ENCODE measurements at places on chromosomes 4 and X.

GRCh38 chr4:537436-538264 lies 38.4 kb downstream of the TMEM271 start:
- DNase-seq = no peak

DNA sequence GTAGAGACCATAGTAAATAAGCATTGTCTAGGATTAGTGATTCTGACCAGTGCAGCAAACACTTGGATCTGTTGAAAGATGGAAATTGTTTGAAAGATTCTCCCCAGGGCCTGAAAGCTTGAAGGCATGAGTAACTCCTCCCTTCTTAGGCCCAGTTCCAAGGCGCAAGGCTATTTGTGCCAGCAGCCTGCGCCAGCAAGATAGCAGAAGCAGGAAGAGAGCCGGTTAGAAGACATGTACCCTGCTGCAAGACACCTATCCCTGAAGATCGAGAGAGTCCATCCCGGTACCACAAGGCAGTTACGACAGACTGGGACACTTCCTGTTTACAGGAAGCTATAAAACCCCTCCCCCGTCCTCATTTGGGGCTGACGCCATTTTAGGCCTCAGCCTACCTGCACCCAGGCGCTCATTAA lies 72.4 kb upstream of the JADE1 start:
- no peak for DNase-seq

- DNase-seq = no peak
Measured at GRCh38 chrX:68571610-68572311, 72.9 kb downstream of the YIPF6 start.

DNA sequence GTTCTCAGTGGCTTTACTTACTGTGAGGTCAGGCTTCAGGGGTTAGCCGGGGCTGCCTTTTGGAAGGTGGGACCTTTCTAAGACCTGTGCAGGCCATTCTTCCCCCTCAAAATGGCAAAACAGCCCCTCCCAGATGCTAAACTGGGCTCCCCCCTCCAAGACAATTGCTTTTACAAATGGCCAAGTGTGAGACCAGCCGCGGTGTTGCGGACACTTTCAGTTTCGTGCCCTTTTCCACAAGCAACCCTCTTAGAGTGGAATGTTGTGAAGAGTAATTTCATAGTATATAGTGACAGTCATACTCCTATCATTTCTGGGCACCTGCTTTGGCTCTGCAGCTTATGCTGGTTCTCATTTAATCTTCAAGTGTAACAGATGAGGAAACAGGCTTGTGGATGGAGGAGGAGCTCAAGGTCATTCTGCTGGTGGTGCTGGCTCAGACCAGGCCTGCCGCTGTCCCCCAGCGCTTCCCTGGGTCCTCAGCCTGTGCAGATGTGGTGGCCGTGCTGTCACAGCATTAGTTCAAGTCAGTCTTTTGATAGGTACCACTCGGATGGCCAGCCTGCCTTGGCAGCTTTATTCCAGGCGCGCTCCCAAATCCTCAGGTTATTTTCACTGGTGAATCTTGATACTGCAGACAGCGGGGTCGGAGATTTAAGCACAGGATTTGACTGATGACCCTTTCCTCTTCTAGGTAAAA lies 55.0 kb upstream of the TADA2B start:
- DNase-seq = no peak

GRCh38 chr4:148425327-148426110 lies 16.7 kb downstream of the NR3C2 start:
- no peak for DNase-seq

- DNase-seq = no peak
Measured at GRCh38 chr4:185480016-185480732, 8.6 kb upstream of the CCDC110 start.

GRCh38 chr4:23484689-23485088 lies 405.2 kb downstream of the PPARGC1A start:
- no peak for DNase-seq

GRCh38 chr4:961351-962230 lies 11.8 kb downstream of the DGKQ start:
- no peak for DNase-seq

DNA sequence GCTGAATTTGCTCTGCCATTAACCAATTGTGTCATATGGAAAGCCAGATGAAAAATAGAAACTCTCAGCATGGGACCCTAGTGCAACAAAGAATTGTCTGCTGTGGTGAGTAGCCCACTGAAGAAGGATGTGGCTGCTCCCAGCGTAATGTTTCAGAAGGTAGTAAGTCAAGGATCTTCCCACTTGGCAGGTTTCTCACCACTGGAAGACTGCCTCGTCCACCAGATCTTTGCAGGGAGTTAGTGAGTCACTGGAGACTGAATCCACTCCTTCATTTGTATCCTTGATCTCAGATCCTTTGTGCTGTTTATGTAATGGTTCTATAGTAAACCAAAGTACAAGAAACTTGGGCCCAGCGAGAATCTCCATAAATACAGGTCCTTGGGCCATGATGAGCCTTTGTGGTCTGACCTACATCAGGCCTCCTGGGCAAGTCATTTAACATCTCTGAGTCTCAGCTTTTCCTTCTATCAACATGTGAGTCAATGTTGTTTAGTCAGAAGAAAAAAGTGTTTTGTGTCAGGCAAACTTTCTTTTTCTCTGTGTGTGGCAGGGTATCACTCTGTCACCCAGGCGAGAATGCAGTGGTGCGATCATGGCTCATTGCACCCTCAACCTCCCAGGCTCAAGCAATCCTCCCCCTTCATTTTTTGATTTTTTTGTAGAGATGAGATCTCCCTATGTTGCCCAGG lies 78.0 kb upstream of the CCDC160 start:
- DNase-seq = no peak

DNA sequence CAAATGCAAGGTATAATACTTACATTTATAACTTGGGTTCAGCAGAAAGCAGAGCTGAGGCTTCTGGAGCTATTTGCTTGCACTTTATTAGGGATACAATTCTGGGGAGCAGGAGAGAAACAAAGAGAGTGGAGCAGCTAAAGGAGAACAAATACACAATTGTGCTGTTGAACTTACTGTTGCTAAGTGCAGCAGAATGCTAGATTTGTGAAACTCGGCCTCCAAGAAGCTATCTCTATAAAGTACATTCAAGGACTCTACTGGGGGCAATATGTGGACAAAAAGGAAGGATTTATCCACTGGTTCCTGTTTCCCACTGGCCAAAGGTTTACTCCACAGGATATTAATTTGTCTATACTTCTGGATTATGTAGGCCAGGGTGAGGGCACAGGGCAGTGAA lies 86.8 kb downstream of the PPP1R2C start:
- no peak for DNase-seq

DNA sequence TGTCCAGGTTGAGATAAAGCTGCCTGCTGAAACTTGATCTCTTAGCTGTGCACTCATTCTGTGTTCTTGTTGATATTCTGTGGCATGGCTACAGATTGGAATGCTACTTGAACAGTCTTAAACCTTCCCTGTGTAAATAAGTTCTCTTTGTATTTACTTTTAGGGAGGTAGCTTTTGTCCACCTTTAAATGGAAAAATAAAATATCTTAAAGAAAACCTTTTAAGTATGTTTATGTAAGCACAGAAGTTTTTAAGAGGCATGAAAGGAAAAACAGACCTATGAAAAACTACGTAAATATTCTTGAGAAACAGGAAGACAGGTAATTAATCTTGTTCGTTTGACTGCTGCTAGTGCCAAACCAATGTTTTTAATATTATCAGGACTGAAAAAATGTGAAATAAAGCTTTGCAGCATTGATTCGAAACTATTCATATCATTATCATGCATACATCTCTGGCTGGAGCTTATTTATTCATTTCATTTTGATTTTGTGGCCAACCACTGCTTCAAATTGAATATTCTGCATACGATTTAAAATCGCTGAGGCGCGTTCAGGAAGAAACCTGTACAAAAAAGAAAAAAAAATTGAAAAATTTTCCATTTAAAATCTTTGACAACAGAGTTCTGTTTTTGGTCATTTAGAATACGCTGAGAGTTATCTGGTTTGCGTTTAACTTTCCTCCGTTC lies 17.8 kb downstream of the HSD17B13 start:
- DNase-seq = no peak

- no peak for DNase-seq
Measured at GRCh38 chrX:805103-805670, 174.6 kb downstream of the SHOX start.

- DNase-seq = no peak
Measured at GRCh38 chrX:48747415-48748016, 14.0 kb upstream of the GLOD5 start.

DNA sequence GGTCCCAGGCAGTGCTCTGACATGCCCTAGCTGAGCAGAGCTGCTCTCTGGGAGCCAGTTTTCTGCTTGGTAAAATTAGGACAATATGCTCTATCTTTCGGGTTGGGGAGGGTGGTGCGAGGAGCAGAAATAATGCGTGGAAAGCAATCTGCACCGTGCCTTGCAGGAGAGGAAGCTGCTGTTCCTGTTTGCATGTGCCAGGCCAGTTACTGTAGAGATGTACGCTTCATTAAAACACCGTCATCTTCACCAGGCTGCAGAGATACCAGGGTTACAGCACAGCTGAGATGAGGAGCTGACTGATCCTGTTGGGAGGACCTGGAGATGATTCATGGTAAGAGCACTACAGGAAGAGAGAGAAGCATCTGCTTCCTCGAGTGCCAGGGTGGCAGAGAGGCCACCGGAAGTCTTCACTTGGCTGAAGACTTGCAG lies 29.5 kb upstream of the IRF2 start:
- no peak for DNase-seq

- DNase-seq = no peak
Measured at GRCh38 chrX:119692191-119693039, 553 bp downstream of the SEPTIN6 start.

DNA sequence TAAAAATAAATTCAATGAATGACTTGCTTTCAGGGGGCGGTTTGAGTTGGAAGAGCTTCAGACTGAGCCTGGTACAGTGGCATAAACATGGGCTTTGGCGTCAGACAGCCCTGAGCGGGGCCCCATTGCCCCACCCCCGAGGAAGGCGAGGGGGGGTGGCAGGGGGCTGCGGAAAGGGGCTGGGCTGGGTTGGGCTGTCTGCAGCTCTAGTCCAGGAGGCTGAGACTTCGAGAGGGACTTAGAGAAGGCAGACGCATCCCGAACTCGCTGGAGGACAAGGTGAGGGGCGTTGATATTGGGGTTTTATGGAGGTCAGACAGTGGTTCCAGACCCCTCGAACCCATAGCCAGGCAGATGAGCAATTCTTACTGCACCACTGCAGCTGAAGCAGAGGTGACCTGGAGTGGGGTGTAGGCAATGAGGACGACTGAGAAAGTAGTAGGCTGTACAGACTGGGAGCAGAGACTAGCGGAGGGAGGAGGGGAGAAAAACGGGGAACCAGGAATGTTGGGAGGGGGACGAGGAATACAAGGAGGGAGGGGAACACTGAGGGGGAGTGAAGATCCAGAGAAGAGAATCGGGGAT lies at the start of gene MAGED2:
MAGED2 (plus strand) TSS at position 222 of the 585 bp plus-strand sequence. CDS start 1,587 bp downstream, outside the sequence.
- no peak for DNase-seq

- no peak for DNase-seq
Measured at GRCh38 chrX:69793260-69793935, 177.5 kb downstream of the EDA start.

GRCh38 chr4:97500423-97500822 lies 642.9 kb downstream of the STPG2 start:
- DNase-seq = no peak

DNA sequence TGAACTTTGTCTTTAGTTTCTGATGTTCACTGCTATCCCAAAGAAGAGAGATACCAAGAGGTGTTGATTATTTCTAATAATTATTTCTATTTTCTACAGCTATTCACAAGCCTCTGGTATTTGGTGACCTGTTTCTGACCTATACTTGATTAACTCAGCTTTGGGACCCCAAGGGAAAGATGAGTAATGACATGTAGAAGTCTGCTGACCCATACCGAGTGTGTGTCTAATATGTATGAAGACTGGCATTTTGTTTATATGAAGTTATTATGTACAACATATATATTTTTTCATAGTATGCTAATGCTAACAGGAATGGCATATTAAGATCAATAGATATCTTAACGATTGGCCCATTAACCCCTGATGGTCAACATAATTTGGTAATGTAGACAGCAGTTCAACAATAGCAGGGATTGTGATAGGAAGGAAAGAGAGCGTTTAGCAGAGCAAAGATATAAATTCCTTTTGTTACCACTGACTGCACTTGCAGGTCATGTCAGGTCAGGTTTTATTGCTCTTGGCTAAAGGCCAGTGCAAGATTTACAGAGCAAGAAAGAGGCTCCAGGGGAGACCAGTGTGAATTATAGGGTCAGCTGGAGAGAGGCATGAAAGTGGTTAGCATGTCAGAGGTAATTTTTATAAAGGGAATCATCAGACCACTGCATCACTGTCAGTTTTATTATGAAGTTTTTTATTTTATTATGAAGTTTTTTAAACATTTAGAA lies 94.7 kb upstream of the DIPK2B start:
- no peak for DNase-seq

GRCh38 chr4:40489961-40490360 lies 139.7 kb downstream of the RBM47 start:
- no peak for DNase-seq

DNA sequence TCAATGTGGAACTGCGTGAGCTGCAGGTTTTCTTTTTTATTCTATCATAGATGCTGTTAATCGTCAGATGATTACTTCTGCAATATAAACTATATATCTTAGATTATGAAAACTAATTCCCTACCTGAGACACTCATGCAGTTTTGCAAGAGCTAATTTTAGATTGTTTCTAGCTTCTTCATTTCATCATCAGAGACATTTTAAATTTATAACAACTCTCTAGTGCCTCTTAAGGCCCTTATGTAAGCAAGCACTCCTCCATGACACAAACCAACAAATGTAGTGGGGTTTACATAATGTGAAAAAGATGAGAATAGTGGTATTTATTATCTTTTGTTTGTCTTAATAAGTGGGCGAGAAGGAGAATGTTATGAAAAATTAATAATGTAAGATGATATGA lies 170.2 kb upstream of the ETNPPL start:
- no peak for DNase-seq

DNA sequence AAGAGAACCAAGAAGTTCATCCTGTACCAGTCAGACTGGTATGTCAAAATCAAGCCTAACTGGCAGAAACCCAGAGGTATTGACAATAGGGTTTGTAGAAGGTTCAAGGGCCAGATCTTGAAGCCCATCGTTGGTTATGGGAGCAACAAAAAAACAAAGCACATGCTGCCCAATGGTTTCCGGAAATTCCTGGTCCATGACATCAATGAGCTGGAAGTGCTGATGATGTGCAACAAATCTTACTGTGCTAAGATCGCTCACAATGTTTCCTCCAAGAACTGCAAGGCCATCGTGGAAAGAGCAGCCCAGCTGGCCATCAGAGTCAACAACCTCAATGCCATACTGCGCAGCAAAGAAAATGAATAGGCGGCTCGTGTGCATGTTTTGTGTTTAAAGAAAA lies 172.7 kb upstream of the MED14 start:
- DNase-seq = no peak

- DNase-seq = no peak
Measured at GRCh38 chr4:56728512-56728911, 47.4 kb upstream of the HOPX start.

- DNase-seq = no peak
Measured at GRCh38 chr4:161936625-161937550, 226.9 kb downstream of the FSTL5 start.

GRCh38 chrX:119734897-119735339 lies 23.5 kb upstream of the SOWAHD start:
- DNase-seq = no peak

GRCh38 chr4:182778222-182778982 lies 138.8 kb downstream of the DCTD start:
- DNase-seq = no peak
